Activated CD8-positive, alpha-beta memory T cell treated with anti-CD3 and anti-CD28 coated beads, Interleukin-2, amount 50 U/mL, for 4 hours (primary cell): ENCODE measurements at places on chromosomes 13 and 19.

DNA sequence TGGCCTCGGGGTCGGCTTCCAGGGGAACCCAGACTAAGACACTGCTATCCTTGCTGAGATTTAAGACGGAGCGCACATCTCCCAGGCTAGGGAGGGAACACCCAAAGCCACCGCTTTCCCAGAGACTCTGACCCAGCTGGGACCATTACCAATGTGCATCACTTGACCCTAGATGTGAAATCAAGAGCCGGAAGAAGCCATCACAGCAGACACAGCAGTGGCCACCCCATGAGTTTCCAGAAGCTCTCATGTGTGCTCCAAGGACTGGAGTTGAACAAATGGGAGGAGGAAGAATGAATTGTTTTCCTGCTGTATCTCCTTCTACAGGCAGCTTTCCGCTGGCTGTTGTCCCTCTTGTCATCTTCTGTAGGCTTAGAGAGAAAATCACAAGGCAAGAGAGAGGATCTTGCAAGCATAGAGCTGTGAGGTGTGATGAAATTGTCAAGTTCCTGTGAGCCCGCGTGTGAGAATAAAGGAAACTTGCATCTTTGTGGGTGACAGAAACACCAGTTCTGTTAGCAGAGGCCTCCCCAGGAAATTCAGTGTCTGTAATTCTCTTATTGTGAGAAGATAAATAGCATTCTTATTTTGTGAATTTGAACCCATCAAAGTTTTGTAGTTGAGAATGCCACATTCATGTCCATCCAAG, 711.8 kb downstream of the UQCRFS1 start:
- no peak for DNase-seq

GRCh38 chr19:56423276-56423984, 19.3 kb downstream of the ZNF583 start:
- no peak for DNase-seq

- DNase-seq: no peak
Measured at GRCh38 chr19:57566396-57567265, 7.0 kb upstream of the ZNF550 start.

DNA sequence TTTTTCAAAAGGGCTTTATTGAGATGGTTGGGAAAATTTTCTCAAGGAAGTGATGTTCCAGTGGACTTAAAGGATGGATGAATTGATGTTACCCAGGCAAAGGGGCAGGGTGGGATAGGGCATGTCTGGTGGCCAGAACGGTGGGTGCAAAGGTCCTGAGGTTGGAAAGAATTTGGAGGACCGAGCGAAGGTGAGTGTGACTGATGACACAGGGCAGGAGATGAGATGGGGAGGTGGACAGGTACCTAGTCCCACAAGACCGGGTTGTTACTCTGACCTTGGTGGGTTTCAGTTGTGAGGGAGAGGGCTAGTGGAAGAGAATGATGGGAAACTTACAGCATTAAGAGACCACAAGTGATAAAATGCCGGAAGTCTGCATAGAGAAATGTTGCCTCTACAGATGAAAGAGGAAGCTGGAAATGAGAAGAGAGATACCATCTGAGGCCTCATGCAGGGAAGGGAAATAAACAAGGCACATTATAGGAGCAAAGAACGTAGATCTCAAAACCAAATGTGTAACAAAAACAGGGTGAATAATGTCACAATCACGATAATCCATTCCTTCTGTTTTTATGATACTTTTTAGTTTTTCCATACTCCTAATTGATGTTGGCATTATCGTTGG, 4.5 kb downstream of the ADGRE1 start:
- no peak for DNase-seq

DNA sequence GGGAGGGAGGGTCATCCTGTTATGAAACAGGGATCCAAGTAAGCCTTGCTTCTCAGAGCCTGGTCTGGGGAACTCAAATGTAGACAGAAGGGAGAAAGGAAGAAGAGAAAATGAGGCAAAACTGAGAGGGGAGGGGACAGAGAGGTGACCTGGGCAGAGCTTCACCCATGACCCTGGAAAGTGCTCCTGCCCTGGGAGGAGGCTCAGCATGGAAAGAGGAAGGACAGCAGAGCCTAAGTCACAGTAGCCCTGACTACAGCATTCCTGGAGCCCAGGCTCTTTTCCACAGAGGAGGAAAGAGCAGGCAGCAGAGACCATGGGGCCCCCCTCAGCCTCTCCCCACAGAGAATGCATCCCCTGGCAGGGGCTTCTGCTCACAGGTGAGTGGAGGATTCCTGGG, at the start of gene CEACAM3:
TSS of gene CEACAM3 (plus strand) at position 226 of the 400 bp plus-strand sequence. CDS start at position 317, 91 bp downstream.
- no peak for DNase-seq

DNA sequence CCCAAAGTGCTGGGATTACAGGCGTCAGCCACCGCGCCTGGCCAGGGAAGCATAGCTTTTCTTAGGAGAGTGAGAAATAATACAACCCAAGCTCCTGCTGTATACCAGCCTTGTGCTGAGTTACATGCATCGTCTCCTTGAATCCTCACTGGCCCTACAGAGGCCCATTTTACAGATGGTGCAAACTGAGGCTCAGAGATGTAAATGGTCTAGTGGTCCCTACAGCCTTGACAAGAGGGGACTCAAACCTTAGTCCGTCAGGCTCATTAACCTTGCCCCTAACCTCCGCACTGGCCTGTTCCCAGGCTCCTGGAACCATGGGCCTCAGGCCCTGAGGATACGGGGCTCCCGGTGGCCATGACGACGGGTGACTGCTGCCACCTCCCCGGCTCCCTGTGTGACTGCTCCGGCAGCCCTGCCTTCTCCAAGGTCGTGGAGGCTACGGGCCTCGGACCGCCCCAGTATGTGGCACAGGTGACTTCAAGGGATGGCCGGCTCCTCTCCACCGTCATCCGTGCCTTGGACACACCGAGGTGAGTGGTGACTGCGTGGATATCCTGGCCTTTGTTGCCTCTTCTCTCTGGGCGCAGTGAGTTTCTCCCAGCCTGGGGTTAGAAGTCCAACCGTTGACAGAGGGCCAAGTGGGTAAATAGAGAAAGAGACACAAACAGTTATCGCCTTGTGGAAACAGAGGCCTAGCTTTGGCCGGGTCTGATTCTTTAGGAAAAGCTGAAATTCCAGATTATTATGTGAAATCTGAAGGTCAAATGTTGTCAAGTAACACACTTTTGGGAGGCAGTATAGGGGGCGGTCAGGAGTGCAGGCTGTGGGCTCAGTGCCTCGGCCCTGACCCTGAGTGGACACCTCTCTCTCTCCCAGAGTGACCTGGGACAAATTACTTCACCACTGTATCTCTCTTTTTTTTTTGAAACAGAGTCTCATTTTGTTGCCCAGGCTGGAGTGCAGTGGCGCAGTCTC, 8.7 kb downstream of the MARCHF2 start:
- DNase-seq: no peak

GRCh38 chr19:32928806-32929205, 43.0 kb downstream of the CEP89 start:
- DNase-seq: no peak

- DNase-seq: no peak
Measured at GRCh38 chr19:51749979-51750378, 1.7 kb downstream of the FPR1 start.

DNA sequence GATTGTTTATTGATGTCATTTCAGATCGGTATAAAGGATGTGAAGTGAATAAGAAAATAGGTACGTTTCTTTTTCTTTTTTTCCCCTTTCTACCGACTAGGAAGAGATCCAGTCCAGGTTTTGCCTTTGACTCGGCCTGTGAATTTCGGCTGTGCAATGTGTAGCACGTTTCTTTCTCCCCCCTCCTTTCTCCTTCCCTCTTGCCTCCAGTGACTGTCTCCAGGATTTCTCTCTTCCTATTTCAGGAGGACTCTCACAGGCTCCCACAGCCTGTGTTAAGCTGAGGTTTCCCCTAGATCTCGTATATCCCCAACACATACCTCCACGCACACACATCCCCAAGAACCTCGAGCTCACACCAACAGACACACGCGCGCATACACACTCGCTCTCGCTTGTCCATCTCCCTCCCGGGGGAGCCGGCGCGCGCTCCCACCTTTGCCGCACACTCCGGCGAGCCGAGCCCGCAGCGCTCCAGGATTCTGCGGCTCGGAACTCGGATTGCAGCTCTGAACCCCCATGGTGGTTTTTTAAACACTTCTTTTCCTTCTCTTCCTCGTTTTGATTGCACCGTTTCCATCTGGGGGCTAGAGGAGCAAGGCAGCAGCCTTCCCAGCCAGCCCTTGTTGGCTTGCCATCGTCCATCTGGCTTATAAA, at the start of gene GPC6:
TSS of gene GPC6 (plus strand) at position 185 of the 657 bp plus-strand sequence.
- no peak for DNase-seq

DNA sequence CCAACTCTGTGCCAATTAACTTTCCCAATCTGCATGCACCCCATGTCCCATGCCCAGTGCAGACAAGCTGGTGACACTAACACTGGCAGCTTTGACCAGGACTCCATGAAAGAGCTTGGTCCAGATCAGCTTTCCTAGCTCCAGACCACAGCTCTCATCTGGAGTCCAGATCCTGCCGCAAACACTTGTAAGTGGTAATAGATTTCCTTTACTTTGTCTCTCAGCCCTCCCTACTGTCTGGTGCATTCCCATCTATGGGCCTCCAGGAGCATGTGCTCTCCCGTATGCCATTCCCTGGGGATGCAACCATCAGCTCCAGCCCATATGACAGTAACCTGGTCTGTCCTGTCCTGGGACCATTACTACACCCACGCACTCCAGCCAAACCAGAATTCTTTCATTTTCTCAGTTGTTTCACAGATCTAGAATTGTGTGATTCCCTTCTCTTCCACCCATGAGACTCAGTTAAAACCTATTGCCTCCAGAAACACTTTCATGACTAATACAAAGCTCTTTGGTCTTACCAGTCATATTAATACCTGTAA, 4.9 kb upstream of the STARD13 start:
- DNase-seq: no peak

DNA sequence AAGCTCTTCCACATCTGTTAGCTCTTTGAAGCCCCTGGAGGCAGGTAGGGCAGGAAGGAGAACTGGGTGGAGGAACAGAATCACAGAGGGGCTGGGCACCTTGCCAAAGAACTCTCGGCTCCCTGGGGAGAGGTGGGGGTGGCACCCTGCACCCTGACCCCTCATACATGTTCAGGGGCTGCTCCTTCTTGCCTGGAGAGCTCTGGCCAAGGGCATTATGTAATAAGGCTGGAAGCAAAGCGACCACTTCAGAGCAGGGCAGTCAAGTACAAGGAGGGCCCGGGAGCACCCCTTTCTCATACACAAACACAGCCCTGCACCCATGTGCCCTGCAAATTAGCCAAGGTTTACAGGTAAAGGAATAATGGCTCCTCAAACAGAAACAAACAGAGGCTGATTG, 351.9 kb upstream of the TSHZ3 start:
- DNase-seq: no peak
